ENCODE measurements at places on chromosomes 1 and 21.

GRCh38 chr1:9711466-9712020 is 60.0 kb downstream of the PIK3CD start:
- no peak for DNase-seq
- no peaks in the 10 kb centered on the region for H3K36me3 ChIP-seq
- H3K4me1 ChIP-seq, result no peaks in the 10 kb centered on the region
- H3K27ac ChIP-seq, result no peak overlapping the region

GRCh38 chr1:150148837-150149270 is 862 bp upstream of the PLEKHO1 start:
- peak overlapping the region; percentile 69 for H3K4me3 ChIP-seq
- H3K27me3 ChIP-seq, result no peaks in the 10 kb centered on the region
- H3K27ac ChIP-seq, result no peak overlapping the region
- peaks cover 39% of the 10 kb centered on the region for H3K36me3 ChIP-seq
- peaks cover 10% of the 10 kb centered on the region for H3K4me1 ChIP-seq

- no peaks in the 10 kb centered on the region for H3K4me1 ChIP-seq
- H3K36me3 ChIP-seq, result no peaks in the 10 kb centered on the region
- peaks cover 4% of the 10 kb centered on the region for H3K27me3 ChIP-seq
- H3K27ac ChIP-seq, result no peak overlapping the region
- DNase-seq, result no peak
Measured at GRCh38 chr1:13570924-13571323, 12.7 kb upstream of the PDPN start.

GRCh38 chr1:199953651-199954050 is 73.9 kb upstream of the NR5A2 start:
- no peak overlapping the region for H3K27ac ChIP-seq
- no peaks in the 10 kb centered on the region for H3K4me1 ChIP-seq
- no peaks in the 10 kb centered on the region for H3K27me3 ChIP-seq
- H3K4me3 ChIP-seq, result no peak overlapping the region
- DNase-seq, result no peak
- H3K36me3 ChIP-seq, result no peaks in the 10 kb centered on the region

DNA sequence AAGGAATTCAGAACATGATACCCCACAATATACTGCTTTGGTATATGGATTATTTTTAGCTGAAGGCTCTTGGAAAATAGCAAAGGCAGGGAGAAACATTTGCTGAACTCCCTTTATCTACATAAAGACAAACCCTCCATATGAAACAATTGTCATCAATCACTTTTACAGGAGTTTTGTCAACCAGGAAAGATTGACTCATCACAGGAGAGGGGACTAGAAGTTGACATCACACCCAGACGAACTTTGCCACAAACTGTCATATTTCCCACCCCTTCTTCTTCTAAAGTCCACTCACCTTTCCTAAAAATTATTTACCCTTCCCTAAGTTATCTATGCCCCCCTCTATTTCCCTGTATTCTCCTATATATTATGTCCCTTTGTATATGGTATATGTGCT is 47.9 kb downstream of the RBM11 start:
- no peaks in the 10 kb centered on the region for H3K27me3 ChIP-seq
- H3K36me3 ChIP-seq, result no peaks in the 10 kb centered on the region
- DNase-seq, result no peak
- H3K4me1 ChIP-seq, result no peaks in the 10 kb centered on the region
- no peak overlapping the region for H3K4me3 ChIP-seq

GRCh38 chr1:93579891-93580290 is 101.7 kb downstream of the BCAR3 start:
- no peaks in the 10 kb centered on the region for H3K27me3 ChIP-seq
- H3K4me3 ChIP-seq, result no peak overlapping the region
- H3K27ac ChIP-seq, result no peak overlapping the region

GRCh38 chr1:30405081-30405480 is 318.3 kb downstream of the MATN1 start:
- no peaks in the 10 kb centered on the region for H3K36me3 ChIP-seq
- no peaks in the 10 kb centered on the region for H3K4me1 ChIP-seq
- no peaks in the 10 kb centered on the region for H3K27me3 ChIP-seq
- H3K27ac ChIP-seq, result no peak overlapping the region
- no peak for DNase-seq
- no peak overlapping the region for H3K4me3 ChIP-seq

DNA sequence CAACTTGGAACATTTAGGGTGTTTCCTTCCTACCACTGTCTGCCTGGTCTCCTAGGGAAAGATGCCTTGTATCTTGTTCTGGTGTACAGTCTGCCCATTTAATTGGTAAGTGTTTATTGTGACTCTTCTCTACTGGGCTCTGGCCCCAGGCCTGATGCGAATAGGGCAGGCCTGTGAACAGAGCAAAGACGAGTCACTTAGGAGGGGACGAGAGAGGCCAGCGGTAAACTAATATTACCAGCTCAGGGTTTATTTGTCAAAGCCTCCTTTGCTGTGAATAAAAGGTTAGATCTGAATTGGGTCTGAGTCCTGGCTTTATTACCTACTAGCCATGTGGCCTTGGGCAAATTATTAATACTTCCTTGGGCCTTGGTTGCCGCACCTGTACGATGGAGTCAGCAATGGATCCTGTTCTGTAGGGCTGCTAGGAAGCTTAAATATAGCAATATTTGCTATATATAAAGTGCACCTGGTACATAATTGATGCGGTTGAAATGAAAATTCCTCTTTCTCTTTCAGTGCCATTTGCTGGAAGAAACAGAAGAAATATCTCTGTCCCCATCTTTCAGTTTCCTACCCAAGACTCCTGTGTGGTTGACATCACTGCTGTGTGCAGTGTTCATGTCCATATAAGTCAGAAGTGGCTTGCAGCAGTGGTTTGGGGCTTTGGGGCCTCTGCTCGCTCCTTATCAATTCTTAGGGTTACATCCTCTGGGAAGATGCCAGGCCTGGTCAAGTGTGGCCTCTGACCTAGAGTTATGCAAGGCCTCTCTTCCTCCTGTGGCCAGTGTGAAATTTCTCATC is 32.4 kb downstream of the MAPKAPK2 start:
- no peak overlapping the region for H3K4me3 ChIP-seq
- no peaks in the 10 kb centered on the region for H3K36me3 ChIP-seq
- H3K27me3 ChIP-seq, result no peaks in the 10 kb centered on the region

DNA sequence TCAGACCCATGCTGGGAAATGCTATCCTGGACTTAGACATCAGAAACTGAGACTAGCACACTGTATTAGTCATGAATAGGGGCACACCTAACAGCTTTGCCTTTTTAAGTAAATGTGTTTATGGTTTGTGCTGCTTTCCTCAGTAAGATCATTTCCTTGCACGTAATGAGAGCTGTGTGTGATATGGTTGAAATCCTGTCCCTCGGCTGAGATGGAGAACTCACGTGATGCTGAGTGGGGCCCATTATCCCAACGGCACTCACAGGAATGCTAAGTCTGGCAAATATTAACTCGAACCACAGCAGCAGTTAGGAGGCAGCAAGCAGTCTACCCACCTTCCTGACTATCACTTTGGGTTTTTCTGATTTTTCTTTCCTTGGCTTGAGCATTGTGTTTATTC is 38.2 kb downstream of the BCL9 start:
- no peak for DNase-seq
- no peak overlapping the region for H3K27ac ChIP-seq
- H3K27me3 ChIP-seq, result no peaks in the 10 kb centered on the region
- H3K4me1 ChIP-seq, result no peaks in the 10 kb centered on the region
- H3K4me3 ChIP-seq, result no peak overlapping the region

- H3K4me1 ChIP-seq, result peaks cover 3% of the 10 kb centered on the region
- DNase-seq, result no peak
- H3K27ac ChIP-seq, result no peak overlapping the region
- no peaks in the 10 kb centered on the region for H3K27me3 ChIP-seq
- H3K4me3 ChIP-seq, result no peak overlapping the region
- no peaks in the 10 kb centered on the region for H3K36me3 ChIP-seq
Measured at GRCh38 chr1:57674801-57675200, 250.9 kb upstream of the DAB1 start.

DNA sequence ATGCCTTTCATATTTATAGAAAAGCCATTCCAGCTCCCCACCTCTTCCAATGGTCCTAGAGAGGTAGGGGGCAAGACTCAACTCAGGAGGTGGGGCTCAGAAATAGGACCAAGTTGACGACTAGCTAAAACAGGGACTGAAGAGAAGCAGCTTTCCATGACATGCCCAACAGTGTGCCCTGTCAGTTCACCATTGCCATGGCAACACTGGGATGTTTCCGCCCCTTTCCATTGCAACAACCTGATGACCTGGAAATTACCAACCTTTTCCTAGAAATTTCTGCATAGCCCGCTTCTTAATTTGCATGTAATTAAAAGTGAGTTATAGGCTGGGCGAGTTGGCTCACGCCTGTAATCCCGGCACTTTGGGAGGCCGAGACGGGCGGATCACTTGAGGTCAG is 22.4 kb upstream of the INTS3 start:
- H3K27ac ChIP-seq, result no peak overlapping the region
- H3K4me3 ChIP-seq, result no peak overlapping the region
- H3K27me3 ChIP-seq, result no peaks in the 10 kb centered on the region
- no peaks in the 10 kb centered on the region for H3K4me1 ChIP-seq
- H3K36me3 ChIP-seq, result no peaks in the 10 kb centered on the region

GRCh38 chr21:17613242-17613676 is 558 bp upstream of the BTG3 start:
- no peak overlapping the region for H3K27ac ChIP-seq
- H3K27me3 ChIP-seq, result no peaks in the 10 kb centered on the region
- peak overlapping the region; percentile 99 for H3K4me3 ChIP-seq
- peak; percentile 4 for DNase-seq

DNA sequence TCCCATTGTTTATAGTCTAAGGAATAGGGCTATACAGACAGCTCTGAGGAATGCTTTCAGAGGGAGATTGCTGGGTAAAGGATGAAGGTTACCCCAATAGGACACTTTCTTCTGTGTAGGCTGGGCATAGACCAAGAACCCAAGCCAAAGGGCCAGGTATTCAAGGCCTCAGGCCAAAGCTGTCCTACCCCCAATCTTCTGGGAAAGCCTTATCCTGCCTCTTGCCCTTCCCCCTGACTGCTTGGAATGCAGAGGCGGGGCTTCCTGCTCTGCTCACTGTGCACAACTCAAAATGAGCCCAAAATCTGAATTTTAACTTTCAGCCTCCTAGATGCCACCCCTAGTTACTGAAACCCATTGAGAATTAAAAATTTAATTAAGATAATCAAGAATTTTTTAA is 2.2 kb downstream of the OR10Z1 start:
- H3K36me3 ChIP-seq, result no peaks in the 10 kb centered on the region
- no peaks in the 10 kb centered on the region for H3K4me1 ChIP-seq
- H3K4me3 ChIP-seq, result no peak overlapping the region
- H3K27ac ChIP-seq, result no peak overlapping the region
- no peaks in the 10 kb centered on the region for H3K27me3 ChIP-seq

GRCh38 chr1:163361123-163361934 is 39.6 kb downstream of the NUF2 start:
- DNase-seq, result peak; percentile 6
- H3K36me3 ChIP-seq, result peaks cover 12% of the 10 kb centered on the region
- no peaks in the 10 kb centered on the region for H3K4me1 ChIP-seq
- H3K27ac ChIP-seq, result no peak overlapping the region
- H3K27me3 ChIP-seq, result no peaks in the 10 kb centered on the region

- H3K36me3 ChIP-seq, result no peaks in the 10 kb centered on the region
- H3K4me1 ChIP-seq, result peaks cover 9% of the 10 kb centered on the region
- H3K27ac ChIP-seq, result no peak overlapping the region
- no peaks in the 10 kb centered on the region for H3K27me3 ChIP-seq
Measured at GRCh38 chr1:26537951-26538352, 8.4 kb downstream of the RPS6KA1 start.

GRCh38 chr21:33360281-33360680 is 35.5 kb downstream of the IFNAR1 start:
- no peaks in the 10 kb centered on the region for H3K27me3 ChIP-seq
- H3K27ac ChIP-seq, result no peak overlapping the region
- no peaks in the 10 kb centered on the region for H3K4me1 ChIP-seq
- H3K36me3 ChIP-seq, result peaks cover 8% of the 10 kb centered on the region
- no peak for DNase-seq

- H3K27ac ChIP-seq, result no peak overlapping the region
- peaks cover 2% of the 10 kb centered on the region for H3K4me1 ChIP-seq
- DNase-seq, result no peak
- H3K27me3 ChIP-seq, result no peaks in the 10 kb centered on the region
- no peak overlapping the region for H3K4me3 ChIP-seq
- H3K36me3 ChIP-seq, result no peaks in the 10 kb centered on the region
Measured at GRCh38 chr1:167588361-167588760, 34.8 kb upstream of the CREG1 start.

DNA sequence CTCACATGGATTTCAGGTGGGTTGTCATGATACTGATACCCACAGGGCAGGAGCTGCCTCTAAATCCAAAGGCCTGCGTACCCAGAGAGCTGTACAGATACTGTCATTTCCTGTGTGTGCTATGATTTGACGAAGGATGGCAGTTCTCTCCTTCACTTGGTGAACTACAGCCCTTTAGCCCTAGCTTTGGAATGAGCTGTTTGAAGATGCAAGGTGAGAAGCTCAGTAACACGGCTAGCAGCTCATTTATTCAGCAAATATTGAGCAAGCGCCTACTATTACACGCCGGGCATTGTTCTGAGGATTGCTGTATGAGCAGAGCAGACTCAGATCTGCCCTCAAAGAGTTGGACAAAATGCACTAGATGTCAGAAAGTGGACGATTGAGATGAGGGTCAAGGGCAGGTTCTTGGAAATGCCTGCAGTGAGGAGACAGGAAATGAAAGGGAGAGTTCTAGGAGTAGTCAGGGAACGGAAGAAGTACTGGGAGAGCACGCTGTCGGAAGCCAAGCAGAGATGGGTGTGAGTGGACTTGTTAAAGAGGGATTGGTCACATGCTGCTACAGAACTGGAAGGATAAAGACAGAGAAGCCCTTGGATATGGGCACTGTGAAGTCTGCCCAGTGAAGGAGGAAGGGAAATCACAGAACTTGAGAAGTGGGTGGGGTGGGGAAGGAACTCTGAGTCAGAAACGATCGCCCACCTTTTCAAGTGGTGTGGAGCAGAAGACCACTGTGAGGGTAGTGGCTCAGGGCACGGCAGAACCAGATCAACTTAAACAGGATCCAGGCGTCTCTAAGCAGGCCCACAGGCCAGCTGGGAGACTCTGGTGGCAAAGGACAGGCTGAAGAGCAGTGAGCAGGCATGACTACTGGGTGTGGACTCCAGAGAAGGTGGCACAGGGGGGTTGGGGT is 7.1 kb downstream of the PTGFRN start:
- no peak overlapping the region for H3K27ac ChIP-seq
- peaks cover under 1% of the 10 kb centered on the region for H3K4me1 ChIP-seq
- DNase-seq, result no peak
- H3K4me3 ChIP-seq, result no peak overlapping the region
- no peaks in the 10 kb centered on the region for H3K27me3 ChIP-seq
- H3K36me3 ChIP-seq, result no peaks in the 10 kb centered on the region

GRCh38 chr1:150544204-150544603 is 5.0 kb upstream of the ADAMTSL4 start:
- H3K4me3 ChIP-seq, result no peak overlapping the region
- peaks cover 5% of the 10 kb centered on the region for H3K4me1 ChIP-seq
- H3K27me3 ChIP-seq, result no peaks in the 10 kb centered on the region
- no peaks in the 10 kb centered on the region for H3K36me3 ChIP-seq
- H3K27ac ChIP-seq, result no peak overlapping the region
